Vagina (tissue), 2 donors: ENCODE measurements at places on chromosomes 4 and X. TPM values are rescaled to one million over a fixed set of nuclear protein-coding genes. Genes with fewer than 3 reads are reported as not detected.

Gene SUPT20HL2
- total RNA-seq = not detected

DNA sequence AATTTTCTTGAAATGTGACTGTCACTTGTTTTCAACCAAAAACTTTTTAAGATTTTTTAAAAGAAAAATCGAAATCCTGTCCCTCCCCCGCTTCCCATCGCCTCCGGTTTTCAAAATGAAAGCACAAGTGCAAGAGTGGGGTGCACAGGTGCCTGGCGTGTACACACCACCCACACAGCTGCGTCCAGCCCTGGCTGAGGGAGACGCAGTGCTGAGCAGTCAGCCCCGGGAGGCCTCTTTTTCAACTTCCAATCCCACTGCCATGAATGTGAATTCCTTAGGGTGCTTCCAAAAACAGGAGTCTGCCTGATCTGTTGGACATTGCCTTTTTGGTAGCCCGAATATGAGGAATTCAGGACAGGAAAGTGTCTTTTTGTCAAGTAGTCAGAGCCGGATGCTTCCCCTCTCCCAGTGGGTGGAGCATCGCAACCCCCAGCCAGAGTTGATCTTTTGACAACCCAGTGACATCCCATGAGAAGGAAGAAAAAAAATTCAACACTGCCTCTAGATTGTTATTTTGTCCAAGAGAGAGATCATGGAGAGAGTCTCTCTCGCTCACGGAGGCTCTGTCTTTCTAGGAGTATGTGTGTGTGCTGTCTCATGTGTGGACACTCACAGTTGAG, 8.9 kb downstream of the PRRG3 start:
- no peak for DNase-seq

Gene TMEM192
- 7.1 TPM for total RNA-seq

Gene XAGE5
- not detected for total RNA-seq

DNA sequence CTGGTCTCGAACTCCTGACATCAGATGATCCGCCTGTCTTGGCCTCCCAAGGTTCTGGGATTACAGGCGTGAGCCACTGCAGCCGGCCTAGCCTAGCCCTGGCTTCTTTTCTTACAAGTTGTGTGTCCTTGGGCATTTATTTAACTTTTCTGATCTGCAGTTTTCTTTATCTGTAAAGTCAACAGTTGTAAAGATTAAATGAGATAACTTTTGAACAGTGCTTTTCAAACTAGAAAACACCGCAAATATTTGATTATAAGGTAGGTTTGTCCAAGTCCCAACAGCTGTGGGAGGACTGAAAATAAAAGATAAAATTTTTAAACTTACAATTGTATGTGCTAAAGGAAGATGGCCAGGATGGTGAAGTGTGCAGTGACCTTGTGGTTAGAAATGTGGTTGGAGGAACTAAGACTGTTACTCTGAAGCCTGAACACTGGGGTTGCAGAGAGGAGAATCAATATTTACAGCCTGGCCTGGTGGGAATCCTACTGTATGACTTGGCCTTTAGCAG, 44.8 kb downstream of the GSX2 start:
- no peak for DNase-seq

Gene RHOXF2B
- not detected for total RNA-seq

- no peak for DNase-seq
Observed at GRCh38 chr4:2829933-2830451, 13.7 kb upstream of the ADD1 start.

Gene PGAM4
- total RNA-seq = not detected

DNA sequence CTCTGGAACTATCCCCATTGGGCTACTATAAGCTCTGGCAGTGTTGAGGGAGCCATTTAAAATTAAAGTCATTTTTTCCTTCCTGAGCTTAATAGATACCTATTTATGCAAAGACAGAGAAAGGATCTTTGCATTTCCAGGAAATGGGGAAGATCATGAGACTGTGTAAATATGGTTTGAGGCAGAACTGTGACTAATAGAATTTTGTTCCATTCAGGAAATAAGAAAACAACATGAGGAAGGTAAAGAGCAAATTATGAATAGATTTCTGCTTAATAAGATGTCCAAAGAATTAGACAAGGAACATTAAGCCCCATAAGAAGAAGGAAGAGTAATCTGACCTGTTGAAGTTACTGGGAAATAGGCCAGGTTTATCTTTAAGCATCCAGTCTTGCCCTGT, 17.8 kb upstream of the TBC1D19 start:
- DNase-seq = no peak

- no peak for DNase-seq
Observed at GRCh38 chr4:147365396-147365795, 115.5 kb upstream of the EDNRA start.

DNA sequence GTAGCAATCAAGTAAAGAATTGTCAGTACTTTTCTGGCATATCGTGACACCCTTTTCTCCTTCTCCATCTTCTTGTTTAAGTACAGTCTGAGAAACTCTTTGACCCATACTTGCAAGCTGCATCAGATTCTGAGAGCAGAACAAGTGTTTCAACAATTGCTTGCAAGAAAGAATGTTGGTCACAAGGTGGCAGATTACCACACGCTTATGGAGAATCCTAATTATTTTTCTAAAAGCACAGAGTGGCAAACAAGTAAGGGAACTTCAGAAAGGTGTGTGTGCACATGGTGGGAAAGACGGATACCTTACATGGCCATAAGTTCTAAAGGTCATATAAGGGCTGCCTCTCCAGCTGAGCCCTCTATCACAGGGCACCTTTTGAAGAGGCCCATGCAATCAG, 136.4 kb upstream of the FGF13 start:
- no peak for DNase-seq

Gene MAOB
- 13.8 TPM for total RNA-seq

DNA sequence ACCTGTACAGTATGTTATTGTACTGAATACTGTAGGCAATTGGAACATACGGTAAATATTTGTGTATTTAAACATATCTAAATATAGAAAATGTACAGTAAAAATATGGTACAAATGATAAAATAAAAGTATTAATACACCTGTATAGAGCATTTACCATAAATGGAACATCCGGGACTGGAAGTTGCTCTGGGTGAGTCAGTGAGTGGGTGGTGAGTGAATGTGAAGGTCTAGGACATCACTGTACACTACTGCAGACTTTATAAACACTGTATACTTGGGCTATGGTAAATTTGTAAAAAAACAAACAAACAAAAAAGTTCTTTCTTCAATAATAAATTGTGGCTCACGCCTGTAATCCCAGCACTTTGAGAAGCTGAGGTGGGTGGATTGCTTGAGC, 52.4 kb upstream of the FHL1 start:
- no peak for DNase-seq

GRCh38 chr4:88706574-88706973, 8.9 kb upstream of the NAP1L5 start:
- DNase-seq = no peak

DNA sequence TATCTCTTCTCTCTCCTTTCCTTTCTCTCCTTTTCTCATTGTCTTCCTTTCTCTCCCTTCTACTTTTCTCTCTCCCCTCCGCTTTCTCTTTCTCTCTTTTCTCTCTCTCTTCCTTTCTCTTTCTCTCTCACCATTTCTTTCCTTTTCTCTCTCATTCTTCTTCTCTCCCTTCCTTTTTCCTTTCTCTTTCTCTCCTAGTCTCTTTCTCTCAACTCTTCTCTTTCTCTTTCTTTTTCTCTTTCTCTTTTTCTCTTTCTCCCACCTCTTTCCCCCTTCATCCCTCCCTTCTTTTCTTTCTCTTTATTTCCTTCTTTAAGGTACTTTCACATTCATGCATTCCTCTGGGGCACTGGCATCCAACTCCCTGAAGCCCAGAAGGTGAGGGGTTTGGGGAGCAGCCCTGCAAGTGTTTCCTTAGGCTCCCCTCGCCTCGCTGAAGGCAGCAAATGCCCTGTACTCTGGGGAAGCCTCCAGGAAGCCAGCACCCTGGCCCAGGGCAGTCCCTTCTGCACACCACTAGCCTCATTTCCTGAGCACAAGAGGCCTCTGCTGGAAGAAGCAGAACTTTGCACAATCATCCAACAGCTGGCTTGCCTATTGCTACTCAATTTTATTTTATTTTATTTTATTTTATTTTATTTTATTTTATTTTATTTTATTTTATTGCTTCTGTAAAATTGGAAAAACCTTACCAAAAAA, 124.2 kb downstream of the NFKB1 start:
- no peak for DNase-seq

Gene PCSK1N
- 15.0 TPM for total RNA-seq

GRCh38 chr4:70801265-70801809, 38.4 kb downstream of the GRSF1 start:
- no peak for DNase-seq

Gene ETDB
- not detected for total RNA-seq

DNA sequence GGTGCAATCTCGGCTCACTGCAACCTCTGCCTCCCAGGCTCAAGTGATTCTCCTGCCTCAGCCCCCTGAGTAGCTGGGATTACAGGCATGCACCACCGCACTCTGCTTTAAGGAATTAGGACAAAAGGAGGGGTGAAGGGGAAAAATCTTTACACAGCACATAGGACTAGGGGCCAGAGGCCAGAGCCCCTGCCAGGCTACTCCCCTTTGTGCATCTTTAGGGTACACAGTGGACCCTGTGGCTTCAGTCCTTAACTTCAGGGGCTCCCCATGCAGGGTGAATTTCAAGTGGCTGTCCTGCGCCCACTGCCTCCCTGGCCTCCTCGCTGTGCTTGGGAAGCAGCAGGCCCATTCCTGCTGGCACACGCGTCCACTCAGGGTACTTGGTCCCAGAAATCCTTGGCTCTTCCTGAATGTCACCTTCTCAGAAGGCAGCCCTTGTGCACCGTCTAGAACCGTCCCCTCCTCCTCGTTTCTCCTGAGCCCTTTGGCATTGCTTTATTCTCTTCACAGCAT, 138.9 kb upstream of the PSAPL1 start:
- DNase-seq = no peak

GRCh38 chr4:109005523-109005922, 242.7 kb upstream of the ETNPPL start:
- DNase-seq = no peak

Gene GC
- not detected for total RNA-seq

Gene MAGEB2
- total RNA-seq = not detected

Gene RTL9
- total RNA-seq = not detected

DNA sequence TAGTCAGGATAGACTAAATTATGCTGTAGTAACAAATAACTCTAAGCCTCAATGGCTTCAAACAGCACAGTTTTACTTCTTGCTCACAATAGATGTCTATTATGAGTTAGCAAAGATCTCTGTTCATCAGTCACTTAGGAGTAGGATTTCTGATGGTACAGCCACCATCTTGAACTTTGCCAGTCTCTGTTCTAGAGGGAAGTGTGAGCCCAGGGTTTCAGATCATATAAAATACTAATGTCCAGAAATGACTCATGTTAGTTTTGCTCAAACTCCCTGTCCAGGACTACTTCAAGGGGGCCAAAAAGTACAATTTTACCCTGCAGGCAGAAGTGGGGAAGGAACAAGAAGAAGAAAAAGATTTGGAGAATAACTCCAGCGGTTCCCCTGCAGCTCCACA, 77.1 kb upstream of the LSM6 start:
- DNase-seq = no peak

Gene SYTL5
- total RNA-seq = 1.2 TPM

Gene CXorf49B
- total RNA-seq = not detected

Gene UGT2A1
- not detected for total RNA-seq

- DNase-seq = no peak
Observed at GRCh38 chrX:11464836-11465463, 171.7 kb downstream of the AMELX start.

Gene HS6ST2
- 0.74 TPM for total RNA-seq
